Stomach (tissue), 19 donors: ENCODE measurements at places on chromosomes 2 and 18.
A peak's percentile ranks its signal among the peaks of the same experiment; 100 is the strongest.

DNA sequence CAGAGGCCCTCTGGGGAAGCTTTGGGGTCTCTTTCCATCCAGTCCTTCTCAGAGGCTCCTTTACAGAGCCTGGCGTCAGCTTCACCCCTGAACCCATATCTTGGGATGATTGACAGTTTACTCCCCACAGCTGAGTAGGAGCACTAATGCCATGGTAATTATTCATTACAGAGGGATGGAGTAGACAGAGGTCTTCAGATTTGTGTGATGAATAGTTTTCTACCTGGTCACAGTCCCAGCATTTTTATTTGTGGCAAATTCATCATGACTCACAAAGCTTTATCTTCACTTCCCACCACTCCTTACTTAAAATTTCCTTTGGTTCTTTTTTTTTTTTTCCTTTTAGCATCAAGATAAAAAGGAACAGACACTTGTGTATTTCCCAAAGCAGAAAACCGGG is 104.2 kb downstream of the CCDC85A start:
- no peak for DNase-seq

GRCh38 chr2:2116657-2117056 is 214.4 kb downstream of the MYT1L start:
- no peak for DNase-seq

DNA sequence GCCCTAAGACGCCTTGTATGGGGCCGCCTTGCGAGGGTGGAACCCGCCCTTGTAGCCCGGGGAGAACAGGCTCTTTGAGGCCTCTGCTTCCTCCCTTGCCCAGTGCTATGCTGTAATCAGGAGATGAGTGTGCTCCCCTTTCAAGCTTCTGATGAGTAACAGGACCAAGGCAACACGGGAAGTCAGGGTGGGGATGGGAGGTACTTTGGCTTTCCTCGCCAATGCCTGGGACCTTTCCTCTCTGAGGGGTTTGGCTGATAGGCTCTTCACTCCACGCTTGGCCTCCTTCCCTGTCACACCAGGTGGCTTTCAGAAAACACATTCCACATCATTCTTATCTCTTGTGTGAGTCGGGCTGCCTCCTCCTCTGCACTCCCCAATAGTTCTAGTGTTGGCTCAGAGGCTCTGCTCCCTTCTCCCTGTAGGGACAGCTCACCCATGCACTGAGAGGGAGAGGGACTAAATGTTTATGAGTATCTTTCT is 223.7 kb upstream of the TRIB2 start:
- DNase-seq = peak; percentile 22

DNA sequence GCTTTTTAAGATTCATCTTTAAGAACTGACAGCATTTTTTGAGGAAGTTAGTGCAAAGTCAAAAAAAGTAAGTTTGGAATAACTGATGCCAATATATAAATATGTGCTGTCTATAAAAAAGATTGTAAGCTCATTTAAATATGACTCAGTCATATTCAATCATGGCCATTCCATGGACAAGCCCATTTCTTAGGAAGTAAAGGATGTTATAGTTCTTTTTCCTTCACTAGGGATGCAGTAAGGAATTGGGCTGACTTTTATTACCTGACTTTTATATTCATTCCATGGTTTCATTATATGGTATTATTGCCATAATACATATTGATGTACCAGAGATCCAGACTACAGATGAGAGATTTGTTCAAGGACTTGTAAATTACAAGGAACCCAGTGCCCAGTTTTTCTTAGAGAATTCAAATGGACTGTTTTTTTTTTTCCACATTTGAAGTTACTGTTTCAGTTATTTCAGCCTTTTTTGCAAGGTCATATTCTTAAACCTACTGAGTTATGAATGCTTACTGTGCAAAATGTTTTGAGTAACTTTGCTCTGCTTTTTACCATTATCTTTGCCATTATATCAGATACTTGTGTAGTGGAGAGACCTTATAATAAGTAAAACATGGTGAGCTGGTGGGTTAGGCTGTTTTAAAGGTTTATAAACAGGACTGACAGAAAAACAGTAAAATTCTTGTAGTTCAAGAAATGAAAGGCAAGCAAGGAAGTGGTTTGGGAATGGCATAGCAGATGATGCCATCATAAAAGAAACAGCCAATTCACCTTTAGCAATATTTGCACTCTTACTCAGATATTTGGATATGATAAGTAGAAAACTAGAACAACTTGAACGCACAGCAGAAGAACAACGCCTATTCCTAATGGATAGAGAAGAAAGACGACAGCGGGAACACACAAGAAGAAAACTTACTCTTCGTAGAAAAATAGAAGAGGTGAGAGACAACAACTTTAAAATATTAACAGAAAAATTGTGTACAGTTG is 7.6 kb downstream of the FSIP2 start:
- DNase-seq = no peak

DNA sequence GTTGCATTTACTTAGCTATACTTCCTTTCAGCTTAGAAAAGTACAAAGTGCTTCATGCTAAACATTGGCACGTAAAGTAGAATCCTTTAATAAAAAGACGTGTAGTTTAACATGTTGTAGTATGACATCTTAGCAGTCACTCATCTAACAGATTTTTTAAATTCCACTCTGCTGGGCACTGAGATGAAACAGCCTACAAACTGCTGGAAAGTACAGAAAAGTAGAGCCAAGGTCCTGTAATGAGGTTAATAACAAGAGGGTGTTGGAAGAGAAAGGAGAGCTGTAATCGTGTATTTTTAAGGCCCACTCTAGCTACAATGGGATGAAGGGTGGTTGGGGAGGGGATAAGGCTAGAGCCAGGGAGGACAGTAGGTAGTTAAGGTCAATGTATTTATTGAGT is 10.7 kb downstream of the CD8A start:
- no peak for DNase-seq

DNA sequence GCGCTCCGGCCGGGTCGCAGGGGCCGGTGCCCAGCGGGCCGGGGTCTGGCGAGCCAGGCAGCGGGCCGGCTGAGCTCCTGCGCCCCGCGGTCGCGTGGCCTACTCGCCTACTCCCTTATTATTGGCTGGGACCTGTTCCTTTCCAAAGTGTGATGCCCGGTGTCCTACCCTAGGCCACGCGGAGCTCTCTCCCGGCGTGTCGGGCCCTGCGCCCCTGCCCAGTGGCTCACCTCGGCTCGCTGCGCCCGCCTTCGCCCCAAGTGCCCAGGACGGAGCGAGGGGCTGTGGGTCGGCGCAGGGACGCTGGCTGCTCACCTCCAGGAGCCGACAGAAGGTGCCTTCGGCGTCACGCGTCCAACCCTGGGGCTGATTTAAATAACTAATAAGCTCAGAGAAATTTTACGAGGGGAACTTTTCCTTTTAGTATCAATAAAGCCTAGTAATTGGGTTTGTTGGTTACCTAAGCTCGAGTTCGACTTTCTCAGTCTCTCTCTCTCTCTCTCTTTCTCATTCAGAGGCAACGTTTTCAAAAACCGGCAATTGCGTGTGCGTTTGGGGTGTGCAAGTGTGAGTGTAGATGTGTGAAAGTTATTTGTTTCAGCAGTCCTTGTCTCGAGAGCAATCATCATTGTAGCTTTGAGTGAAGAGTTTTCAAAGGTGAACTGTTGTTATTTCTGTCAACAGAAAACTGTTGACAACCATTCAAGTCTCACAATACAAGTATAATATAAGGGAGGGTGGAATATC is 7.0 kb upstream of the SATB2 start:
- DNase-seq = peak; percentile 10

DNA sequence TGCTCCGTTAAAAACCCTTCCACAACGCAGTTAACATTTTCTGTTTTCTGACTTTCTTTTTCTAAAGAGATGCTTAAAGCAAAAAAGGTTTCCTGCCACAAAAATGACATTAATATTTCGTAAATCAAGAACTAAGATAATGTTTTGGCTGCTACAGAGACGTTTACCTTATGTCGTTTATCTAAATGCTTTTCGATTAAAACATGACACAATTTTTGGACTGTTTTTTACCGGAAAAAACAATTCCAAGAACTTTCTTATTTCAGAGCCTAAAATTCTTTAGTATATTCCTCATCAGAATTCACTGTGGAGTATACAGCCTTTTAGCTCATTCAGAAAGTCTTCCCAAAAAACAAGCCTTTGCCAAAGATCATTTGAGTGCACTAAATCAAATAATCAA is 278.0 kb upstream of the TCF4 start:
- no peak for DNase-seq

DNA sequence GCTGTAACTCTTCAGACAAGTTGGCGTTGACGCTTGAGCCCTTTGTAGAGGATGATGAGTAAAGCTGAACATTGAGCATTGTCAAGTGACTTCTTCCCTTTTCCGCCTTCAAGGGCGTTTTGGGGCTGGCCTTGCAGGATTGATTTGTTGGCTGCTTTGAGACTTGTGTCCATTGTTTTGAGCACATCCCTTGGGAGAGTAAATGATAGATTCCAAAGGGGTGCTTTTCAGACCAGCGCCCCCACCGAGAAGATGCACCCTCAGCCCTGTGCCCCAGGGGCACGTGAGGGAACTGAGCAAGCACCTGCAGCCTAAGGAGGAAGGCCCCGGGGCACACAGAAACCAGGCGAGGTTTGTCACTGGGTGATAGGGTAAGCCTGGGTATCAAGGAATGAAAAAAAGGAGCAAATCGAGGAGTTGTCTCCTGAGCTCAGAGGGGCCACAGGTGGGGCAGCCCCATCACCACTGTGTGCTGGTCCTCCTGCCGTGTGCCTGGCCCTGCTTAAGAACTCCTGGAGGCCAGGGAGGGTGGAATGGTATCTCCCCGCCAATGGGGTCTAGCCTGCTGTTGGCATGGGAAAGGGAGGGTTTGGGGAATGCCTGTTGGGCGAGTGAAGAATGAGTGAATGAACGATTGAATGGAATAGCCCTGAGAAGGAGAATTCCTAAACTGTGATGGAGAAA is 64.0 kb downstream of the RAB31 start:
- DNase-seq = no peak

- DNase-seq = no peak
These were observed 22.0 kb upstream of the DAPL1 start for GRCh38 chr2:158773121-158773520.

DNA sequence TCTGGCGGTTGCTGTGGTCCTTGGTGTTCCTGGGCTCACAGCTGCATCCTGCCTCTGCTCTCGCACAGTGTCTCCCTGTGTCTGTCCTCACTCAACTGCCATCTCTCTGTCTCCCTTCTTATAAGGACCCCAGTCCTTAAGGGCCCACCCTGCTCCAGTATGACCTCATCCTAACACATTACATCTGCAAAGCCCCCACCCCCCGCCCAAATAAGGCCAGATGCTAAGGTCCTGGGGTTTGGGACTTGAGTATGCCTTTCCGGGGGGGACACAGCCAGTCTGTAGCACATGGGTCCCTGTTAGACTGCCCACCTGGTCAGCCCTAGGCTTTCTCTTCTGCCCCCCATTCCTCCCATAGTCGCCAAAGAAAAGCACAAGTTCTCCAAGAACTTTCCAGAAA is 40.7 kb downstream of the FER1L5 start:
- no peak for DNase-seq

GRCh38 chr2:157880927-157881326 is 4.8 kb upstream of the ACVR1 start:
- DNase-seq = no peak

DNA sequence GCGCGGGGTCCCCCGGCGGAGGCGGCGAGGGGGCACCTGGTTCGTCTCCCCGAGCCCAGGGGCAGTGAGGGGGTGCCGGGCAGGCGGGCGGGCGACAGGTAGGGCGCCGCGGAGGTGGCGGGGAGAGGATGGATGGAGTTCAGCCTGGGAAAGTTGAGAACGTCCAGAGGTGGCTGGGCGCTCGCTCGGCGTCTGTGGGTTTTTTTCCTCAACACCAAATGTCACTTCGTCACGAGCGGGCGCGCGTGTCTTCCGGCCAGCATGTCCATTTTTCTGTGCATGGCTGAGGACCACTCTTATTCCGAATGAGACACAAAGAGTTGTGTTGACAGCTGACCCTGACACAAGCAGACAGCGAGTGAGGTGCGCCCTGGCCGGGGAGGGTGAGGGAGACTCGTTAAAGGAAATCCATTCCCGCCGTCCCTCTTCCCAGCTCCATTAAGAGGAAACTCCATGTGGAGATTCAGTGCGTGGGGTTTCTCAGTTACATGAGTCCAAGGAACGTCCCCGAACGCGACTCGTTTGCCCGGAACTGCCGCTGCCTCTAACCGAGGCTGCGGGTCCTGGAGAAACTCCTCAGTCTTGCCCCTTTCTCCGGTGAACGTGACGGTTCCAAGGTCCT is 859 bp downstream of the GREB1L start:
- DNase-seq = no peak

DNA sequence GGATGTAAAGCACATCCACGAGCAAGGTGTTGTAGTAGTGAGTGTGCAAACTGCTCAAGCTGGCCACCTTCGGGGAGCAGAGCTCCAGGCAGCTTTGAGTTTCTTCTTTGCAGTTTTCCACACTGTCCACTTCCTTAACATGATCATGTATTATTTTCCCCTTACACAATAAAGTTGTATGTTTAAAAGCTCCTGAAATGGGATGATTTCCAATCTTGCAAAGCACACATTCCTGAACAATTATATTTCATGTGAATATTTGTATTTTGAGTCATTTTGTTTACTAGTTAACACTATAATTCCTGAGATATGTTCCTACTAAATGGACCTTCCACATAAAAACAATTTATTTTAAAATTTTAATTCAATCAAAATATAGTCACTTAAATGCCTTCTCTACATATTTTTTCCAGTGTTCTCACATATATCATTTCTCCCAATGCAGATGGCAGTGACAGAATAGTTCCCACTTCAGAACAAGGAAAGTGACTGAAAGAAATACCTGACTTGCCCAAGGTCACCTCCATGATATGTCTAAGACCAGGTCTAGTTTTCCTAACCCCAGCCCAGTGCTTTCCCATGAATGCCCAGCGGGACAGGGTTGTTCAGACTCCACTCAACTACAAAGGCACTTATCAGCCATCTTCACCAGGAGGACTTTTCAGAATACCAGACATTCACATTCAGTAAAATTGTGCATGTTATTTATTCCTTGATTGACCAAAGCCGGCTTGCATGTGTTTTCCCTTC is 5.5 kb downstream of the CYB5A start:
- peak; percentile 30 for DNase-seq

GRCh38 chr2:105780606-105781005 is 35.9 kb downstream of the NCK2 start:
- DNase-seq = no peak

GRCh38 chr2:159614534-159615366 is 1.6 kb downstream of the BAZ2B start:
- no peak for DNase-seq

DNA sequence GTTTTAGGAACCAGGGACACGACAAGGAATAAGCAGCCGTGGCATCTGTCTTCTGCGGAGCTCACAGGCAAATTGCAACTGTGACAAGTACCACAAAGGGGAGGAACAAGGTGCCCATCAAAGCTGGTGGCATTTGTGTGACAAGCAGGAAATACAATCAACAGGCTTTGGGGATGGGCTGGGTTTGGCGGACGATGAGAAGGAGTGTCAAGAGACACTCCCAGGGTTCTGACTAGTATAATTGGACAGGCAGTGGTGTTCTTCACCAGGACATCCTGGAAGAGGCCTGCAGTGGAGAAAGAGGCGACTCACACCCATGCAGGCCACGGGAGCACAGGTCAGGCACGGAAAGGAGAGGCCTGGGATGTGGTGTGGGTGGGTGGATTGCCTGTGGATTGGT is 14.2 kb upstream of the SPATA3 start:
- DNase-seq = no peak

- no peak for DNase-seq
These were observed 263.2 kb downstream of the MEIS1 start for GRCh38 chr2:66698091-66698490.

- DNase-seq = peak; percentile 91
These were observed 72.8 kb upstream of the TAF1B start for GRCh38 chr2:9770308-9771100.
